A549 treated with GW870086 at 1 μM for 4 hours (cell line): ENCODE measurements at places on chromosomes 11 and 22. TPM values are rescaled to one million over a fixed set of nuclear protein-coding genes. Genes with fewer than 3 reads are reported as not detected.

PLAAT4 gene
- 1.8 to 4.4 TPM (median 2.1 TPM) in 5 replicates for total RNA-seq

MUC5AC gene
- 1.5 to 2.3 TPM (median 2.0 TPM) in 5 replicates for total RNA-seq

KRTAP5-1 gene
- total RNA-seq, result not detected in 5 replicates

PYGM gene
- total RNA-seq, result 0.17 to 0.58 TPM (median 0.32 TPM) in 5 replicates

GTSE1 gene
- total RNA-seq, result 27.2 to 36.3 TPM (median 31.4 TPM) in 5 replicates

SMTNL1 gene
- not detected in 5 replicates for total RNA-seq

EXPH5 gene
- total RNA-seq, result 0.02 to 0.05 TPM (median 0.03 TPM) in 4 of 5 replicates, not detected in the other

OMP gene
- not detected in 5 replicates for total RNA-seq

C11orf52 gene
- total RNA-seq, result not detected in 5 replicates

CDPF1 gene
- 7.5 to 11.9 TPM (median 8.6 TPM) in 5 replicates for total RNA-seq

TOP3B gene
- total RNA-seq, result 13.0 to 15.5 TPM (median 14.4 TPM) in 5 replicates

MFNG gene
- 2.2 to 2.5 TPM (median 2.3 TPM) in 5 replicates for total RNA-seq

OR52W1 gene
- total RNA-seq, result not detected in 5 replicates

KDM4E gene
- total RNA-seq, result not detected in 5 replicates

TRIM6 gene
- total RNA-seq, result 8.9 to 12.0 TPM (median 10.2 TPM) in 5 replicates

SCGB1C1 gene
- total RNA-seq, result not detected in 5 replicates

RANGAP1 gene
- 68.6 to 88.5 TPM (median 87.4 TPM) in 5 replicates for total RNA-seq

CNGA4 gene
- 0.07 TPM in 1 of 5 replicates, not detected in the others for total RNA-seq

OR51B6 gene
- not detected in 5 replicates for total RNA-seq

FAM227A gene
- total RNA-seq, result 0.49 to 1.2 TPM (median 0.68 TPM) in 5 replicates

XRRA1 gene
- 4.4 to 6.1 TPM (median 5.4 TPM) in 5 replicates for total RNA-seq
